EH (cell line): ENCODE measurements at places on chromosomes 16 and 17.

- peak; percentile 4 for DNase-seq
Measured at GRCh38 chr17:36085765-36086164, 4.2 kb downstream of the CCL3 start.

DNA sequence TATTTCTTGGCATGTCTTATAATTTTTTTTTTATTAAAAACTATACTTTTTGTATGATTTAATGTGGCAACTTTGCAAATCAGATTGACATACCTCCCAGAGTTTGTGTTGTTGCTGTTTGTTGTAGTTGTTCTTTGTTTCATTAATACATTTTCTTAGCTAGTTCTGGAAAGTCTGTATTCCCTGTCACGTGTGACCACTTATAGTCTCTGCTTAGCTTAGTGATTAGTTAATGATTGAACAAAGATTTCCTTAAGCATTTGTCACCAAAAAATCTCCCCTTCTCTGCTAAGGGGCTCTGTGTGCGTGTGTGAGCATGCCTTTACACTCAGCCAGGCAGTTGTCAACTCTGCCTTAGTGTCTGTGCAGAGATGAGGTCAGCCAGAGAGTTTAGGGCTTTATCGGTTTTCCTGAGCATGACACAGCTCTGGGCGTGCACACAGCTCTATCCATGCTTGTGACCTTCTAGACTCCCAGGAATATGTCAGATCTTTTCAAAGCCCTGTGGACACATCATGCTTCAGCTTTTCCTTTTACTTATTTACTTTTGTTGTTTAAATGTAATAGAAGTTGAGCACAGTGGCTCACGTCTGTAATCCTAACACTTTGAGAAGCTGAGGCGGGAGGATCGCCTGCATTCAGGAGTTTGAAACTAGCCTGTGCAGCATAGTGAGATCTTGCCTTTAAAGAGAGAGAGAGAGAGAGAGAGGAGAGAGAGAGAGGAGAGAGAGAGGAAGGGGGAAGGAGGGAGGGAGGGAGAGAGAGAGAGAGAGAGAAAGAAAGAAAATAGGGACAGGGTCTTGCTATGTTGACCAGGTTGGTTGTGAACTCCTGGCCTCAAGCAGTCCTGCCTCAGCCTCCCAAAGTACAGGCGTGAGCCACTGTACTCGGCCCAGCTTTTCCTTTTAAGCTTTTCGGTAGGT, 21.9 kb downstream of the DNAI2 start:
- no peak for DNase-seq

GRCh38 chr17:82439194-82439828, 11.2 kb downstream of the CYBC1 start:
- no peak for DNase-seq

DNA sequence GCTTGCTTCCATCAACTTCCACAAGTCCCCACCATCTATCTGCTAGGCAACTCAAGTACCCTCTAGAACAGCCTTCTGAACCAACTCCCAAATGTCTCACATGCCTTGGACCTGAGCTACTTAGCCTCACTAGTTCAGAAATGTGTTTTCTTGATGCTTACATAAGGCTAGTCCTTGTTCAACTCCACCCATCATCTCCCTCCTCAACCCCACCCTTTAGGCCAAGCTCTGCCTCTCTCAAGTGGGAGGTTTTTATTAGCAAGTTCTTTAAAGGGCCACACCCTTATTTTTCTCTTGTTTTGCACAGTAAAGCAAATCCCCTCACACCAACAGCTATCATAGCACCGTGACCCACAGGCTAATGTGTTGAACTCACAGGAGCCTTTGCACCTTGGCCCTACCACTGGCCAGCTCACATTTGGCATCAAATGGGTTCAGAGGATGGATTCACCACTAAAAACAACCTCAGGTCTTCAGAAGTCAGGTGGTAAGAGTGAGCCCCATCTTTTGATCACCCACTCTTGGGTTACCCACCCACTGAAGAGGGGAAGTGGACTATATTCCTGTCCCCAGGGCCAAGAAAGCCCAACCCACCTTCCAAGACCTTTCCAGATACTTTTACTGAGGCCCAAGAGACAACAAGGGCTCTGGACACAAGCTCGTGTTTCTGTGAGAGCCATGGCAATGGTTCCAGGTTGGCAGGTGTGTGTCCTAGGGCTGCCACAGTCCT, 12.2 kb downstream of the PIK3R5 start:
- DNase-seq = no peak

- DNase-seq = no peak
Measured at GRCh38 chr16:62755938-62756337, 719.7 kb upstream of the CDH8 start.

DNA sequence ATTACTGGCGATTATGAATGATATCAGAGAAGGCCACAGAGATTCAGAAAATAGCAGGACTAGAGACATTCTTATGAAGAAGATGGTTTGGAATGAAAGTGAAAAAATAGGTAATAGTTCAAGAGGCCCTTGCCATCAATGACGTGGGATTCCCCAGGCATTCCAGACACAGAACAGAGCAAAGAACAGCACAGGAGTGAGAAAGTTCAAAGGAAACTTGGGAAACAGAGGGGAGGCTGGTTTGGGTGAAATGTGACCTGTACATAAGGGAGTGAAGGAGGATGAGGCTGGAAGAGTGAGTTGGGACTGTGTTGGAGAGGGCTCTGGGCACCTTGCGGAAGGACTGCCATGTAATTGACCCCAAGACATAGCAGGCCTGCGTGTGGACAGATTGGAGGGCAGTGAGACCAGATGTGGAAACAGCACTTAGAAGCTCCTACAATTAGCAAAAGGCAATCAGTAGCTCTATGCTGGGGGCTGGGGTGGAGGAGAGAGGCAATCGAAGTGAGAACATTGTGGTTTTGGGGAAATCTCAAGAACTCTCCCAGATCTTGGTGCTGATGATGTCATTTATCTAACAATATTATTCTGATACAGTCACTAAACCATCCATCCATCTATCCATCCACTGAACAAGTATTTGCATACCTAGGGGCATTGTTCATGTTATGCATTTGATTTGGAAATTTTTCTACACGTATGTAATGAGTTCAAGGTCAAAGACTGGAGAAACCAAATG, 365.3 kb upstream of the ZFHX3 start:
- no peak for DNase-seq

- DNase-seq = no peak
Measured at GRCh38 chr16:2845116-2845515, 12.9 kb downstream of the PRSS22 start.

DNA sequence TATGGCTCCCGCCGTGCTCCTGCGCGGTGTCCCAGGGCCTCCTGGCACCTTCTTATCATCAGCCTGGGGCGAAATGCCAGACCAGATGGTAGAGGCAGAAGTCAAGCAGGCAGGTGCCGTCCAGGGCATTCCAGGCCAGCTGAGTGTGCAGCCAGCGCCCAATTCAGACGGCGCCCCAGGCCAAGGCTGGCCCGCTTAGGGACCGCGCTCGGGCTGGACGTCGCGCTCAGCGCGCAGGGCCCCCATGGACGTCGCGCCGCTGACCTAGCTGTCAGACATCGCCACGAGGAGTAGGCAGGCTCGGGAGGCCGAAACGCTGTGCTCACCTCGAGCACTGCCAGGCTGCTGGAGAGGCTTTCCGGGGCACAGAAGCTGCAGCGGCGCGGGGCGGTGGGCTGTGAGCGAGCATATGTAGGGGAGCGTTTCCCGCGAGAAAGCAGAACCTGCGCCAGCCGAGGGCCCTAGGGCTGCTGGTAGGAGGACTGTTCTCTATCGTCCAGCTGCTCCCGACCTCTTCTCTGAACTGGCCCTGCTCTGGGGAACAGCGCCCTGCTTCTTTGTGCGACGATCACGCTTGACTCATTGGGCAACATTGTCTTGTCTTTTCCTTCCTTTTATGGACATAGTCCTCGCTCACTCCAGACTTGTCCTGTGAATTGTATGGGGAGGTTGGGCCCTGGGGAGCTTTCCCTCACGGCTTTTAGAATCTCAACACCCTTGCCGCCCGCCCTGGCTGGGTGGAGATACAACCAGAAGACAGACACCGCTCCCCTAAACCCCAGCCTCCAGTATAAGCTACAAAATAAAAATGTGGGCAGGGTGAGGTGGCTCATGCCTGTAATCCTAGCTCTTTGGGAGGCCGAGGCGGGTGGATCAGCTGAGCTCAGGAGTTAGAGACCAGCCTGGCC, 8.4 kb upstream of the CA4 start:
- peak; percentile 88 for DNase-seq

DNA sequence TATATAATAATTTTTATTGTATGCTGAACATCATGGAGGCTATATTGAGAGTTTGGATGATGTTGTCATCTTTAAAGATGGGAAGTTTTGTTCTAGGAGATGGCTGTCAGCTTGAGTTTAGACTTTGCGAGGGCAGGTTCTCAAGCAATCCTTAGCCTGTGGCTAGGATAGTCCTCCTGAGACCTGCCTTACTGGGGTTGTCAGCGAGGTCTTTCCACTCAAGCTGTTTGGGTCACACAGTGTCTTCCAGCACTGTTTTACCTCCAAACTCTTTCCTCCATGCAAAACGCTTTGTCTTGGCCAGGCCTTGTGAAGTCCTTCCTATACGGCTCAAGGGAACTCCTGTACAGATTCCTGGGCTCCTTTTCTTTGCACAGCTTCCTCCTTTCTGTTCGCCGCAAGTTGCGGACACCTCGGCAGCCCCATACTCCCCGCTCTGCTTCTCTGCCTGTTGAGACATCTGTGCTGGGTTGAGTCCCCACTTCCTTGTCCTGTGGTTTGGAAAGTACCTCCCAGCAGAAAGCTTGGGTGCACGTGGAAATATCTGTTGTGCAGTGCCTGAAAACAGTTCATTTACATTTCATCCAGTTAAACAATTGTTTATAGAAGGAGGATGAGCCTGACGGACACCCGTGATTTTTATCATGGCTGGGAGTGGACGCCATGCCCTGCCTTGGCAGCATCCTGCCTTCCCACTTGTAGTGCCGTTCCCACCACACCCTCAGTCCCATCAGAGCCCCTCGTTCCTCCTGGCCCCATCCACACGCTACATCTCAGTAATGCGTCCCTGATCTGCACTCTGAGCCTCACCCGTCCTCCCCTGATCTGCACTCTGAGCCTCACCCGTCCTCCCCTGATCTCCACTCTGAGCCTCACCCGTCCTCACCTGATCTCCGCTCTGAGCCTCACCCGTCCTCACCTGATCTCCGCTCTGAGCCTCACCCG, 55.0 kb upstream of the CBFA2T3 start:
- no peak for DNase-seq

- no peak for DNase-seq
Measured at GRCh38 chr16:56108724-56109123, 82.6 kb upstream of the GNAO1 start.

GRCh38 chr17:5344914-5345313, 62.8 kb downstream of the RABEP1 start:
- DNase-seq = no peak

GRCh38 chr17:14089179-14089578, 19.9 kb downstream of the COX10 start:
- peak; percentile 50 for DNase-seq

- DNase-seq = peak; percentile 87
Measured at GRCh38 chr16:60107437-60107836, 1373.3 kb upstream of the GOT2 start.

GRCh38 chr16:69431948-69432468, 7.6 kb downstream of the CYB5B start:
- DNase-seq = no peak

DNA sequence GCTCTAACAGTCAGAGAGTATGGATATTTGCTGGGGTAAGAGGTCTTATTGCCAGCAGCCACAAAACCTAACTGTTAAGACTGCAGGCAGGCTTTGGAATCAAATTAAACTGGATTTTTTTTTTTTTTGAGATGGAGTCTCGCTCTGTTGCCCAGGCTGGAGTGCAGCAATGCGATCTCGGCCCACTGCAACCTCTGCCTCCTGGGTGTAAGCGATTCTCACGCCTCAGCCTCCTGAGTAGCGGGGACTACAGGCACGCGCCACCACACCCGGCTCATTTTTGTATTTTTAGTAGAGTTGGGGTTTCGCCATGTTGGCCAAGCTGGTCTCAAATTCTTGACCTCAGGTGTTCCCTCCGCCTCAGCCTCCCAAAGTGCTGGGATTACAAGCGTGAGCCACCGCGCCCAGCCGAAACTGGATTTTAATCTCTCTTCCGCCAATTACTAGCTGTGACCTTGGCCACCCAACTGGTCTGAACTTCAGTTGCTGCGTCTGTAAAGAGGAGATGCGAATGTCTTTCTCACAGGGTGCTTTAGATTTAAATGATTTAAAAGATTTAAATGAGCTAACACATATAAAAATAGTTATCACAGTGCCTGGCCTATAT, 842 bp downstream of the MRPL10 start:
- no peak for DNase-seq

DNA sequence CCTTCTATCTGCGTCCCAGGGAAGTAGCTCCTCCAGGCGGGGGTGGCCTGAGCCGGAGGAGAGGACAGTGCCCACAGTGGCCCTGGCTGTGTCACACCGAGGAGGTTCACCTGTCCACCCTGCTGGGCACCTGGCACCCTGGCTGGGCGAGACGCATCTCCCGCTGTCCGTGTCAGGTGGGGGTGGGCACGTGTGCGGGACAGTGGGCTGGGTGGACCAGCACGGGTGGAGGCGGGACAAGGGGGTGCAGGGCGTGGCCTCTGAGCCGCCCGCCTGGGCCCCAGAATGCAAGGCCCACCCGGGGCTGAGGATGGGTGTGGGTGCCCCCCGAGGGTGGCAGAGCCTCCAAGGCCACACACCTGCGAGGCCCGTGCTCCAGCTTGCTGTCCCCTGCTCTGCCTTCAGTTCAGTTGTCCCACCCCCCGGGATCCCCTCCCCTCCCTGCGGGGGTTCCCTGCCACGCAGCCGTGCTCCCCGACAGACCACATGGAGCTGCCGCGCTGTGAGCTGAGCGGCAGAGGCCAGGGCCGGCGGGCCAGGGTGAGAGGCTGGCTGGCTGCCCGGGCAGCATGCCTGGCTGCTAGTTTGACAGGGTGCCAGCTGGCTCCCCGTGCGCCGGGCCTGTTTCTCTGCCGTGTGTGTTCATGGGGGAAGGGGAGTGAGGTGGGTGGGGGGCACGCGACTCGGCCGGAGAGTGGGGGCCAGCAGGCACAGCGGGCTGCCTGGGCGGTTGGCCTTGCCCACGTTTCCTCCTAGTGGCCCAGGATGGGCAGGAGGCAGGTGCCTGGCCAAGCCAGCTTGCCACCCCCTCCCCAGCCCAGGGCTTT, 33.9 kb downstream of the BAHCC1 start:
- DNase-seq = peak; percentile 81

DNA sequence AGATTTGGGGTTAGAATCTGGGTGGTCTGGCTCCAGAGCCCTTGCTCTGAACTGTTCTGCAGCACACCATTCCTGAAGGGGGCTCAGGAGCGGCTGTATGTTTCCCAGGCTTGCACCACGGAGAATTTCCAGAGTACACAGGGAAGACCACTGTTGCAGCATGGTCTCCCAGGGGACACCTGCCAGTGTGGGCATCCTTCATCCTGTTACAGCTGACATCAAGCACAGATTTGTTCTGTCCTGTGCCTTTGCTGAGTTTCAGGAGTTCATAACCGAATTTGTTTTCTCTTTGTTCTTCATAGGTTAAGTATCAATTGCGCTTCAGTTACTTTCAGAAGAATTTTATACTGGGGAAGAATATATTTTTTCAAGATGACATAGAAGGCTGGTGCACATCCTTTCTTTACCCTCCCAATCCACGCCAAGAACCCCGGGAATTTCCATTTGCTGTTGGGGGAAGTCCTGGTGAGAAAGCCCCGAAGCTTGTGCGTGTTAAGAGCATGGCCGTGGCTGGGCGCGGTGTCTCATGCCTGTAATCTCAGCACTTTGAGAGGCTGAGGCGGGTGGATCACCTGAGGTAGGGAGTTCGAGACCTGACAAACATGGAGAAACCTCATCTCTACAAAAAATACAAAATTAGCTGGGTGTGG, 26.3 kb upstream of the ABCA3 start:
- DNase-seq = no peak
